Endodermal cell (in vitro differentiated cells): ENCODE measurements at places on chromosomes 3 and 15. TPM values are rescaled to one million over a fixed set of nuclear protein-coding genes. Genes with fewer than 3 reads are reported as not detected.

- H3K4me3 ChIP-seq: no peak overlapping the region
- no peak for DNase-seq
- no peaks in the 10 kb centered on the region for H3K4me1 ChIP-seq
- H3K27ac ChIP-seq: no peak overlapping the region
Measured at GRCh38 chr3:187695449-187695848, 6.9 kb downstream of the RTP2 start.

DNA sequence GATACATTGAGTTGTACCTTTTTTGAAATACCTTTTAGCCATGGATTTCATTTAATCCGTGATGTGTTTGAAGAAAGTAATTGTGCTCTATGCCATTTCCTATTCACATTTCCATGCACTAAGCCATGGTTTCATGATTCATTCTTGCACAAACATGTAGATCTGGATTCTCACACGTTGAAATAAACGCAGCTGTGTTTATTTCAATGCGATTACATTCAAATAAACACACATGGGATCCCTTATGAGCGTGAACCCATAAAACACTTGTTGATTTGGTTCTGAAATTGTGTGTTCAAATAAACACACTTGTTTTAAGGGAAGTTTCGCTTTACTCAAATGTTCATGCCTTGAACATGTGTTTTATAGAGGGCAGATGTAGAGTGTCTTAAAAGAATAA is 39.2 kb downstream of the BBX start:
- no peak overlapping the region for H3K27ac ChIP-seq
- no peaks in the 10 kb centered on the region for H3K4me1 ChIP-seq
- no peaks in the 10 kb centered on the region for H3K36me3 ChIP-seq
- H3K4me3 ChIP-seq: no peak overlapping the region
- no peak for DNase-seq

DNA sequence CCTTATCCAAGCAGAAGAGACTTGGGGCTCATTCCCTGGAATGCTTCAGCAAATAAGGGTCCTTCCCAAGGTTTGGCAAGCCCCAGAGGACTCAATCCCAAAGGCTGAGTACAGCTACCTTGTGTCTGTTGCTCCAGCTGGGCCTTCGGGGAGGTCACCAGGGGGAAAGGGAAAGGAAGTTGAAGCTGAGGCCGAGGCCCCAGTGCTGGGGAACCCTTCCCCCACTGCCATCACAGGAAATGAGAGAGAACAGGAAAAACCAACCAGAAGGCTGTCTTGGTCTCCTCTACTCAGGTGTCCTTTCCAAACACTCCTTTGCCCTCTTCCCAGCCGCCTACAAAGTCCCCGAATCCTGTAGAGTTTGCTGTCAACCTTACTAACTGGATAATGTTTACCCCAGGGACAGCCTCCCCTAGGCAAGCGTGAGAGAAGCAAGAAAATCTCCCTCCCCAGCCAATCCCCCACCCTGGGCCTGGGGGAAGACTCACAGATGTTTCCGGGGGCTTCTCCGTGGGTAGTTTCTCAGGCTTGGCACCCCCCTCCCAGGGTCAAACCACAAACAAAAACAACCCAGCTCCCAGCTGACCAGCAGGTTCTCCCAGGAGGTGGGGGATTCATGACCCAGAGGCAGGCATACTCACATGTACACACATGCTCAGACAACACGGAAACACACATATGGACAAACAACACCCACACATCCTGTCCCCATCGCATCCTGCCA is 5.5 kb downstream of the CSRNP1 start:
- H3K4me3 ChIP-seq: no peak overlapping the region
- H3K27ac ChIP-seq: no peak overlapping the region
- H3K27me3 ChIP-seq: no peaks in the 10 kb centered on the region
- peaks cover 49% of the 10 kb centered on the region for H3K36me3 ChIP-seq
- DNase-seq: peak; percentile 72
- H3K4me1 ChIP-seq: peaks cover 34% of the 10 kb centered on the region

GRCh38 chr3:101253396-101253795 is 67.0 kb downstream of the IMPG2 start:
- H3K27ac ChIP-seq: no peak overlapping the region
- H3K4me3 ChIP-seq: no peak overlapping the region
- DNase-seq: no peak
- peaks cover 46% of the 10 kb centered on the region for H3K27me3 ChIP-seq
- peaks cover 4% of the 10 kb centered on the region for H3K4me1 ChIP-seq

DNA sequence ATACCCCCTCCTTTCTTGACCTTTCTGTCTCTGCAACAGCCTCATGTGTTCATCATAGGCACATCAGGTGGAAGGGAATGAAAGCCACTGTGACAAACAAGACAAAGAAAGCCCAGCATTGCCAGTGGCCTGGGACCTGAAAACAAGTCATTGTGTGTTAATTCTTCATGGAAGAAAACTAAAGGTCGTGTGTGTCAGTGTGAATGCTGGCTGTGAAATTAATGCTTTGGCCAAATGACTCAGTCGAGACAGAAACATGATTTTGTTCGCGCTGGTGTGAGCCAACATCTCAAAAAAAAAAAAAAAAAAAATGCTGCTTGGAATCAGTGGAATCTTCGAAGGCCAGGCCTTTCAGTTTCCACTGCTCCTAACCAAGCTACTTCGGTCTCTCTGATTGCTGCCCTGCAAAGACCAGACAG is 386.5 kb upstream of the PROK2 start:
- H3K4me3 ChIP-seq: no peak overlapping the region
- H3K36me3 ChIP-seq: no peaks in the 10 kb centered on the region
- DNase-seq: no peak
- no peak overlapping the region for H3K27ac ChIP-seq
- H3K27me3 ChIP-seq: no peaks in the 10 kb centered on the region
- H3K4me1 ChIP-seq: no peaks in the 10 kb centered on the region

GRCh38 chr3:152403632-152404066 is 134.9 kb downstream of the MBNL1 start:
- H3K27me3 ChIP-seq: no peaks in the 10 kb centered on the region
- DNase-seq: no peak
- H3K27ac ChIP-seq: no peak overlapping the region
- H3K4me3 ChIP-seq: no peak overlapping the region
- H3K36me3 ChIP-seq: no peaks in the 10 kb centered on the region

DNA sequence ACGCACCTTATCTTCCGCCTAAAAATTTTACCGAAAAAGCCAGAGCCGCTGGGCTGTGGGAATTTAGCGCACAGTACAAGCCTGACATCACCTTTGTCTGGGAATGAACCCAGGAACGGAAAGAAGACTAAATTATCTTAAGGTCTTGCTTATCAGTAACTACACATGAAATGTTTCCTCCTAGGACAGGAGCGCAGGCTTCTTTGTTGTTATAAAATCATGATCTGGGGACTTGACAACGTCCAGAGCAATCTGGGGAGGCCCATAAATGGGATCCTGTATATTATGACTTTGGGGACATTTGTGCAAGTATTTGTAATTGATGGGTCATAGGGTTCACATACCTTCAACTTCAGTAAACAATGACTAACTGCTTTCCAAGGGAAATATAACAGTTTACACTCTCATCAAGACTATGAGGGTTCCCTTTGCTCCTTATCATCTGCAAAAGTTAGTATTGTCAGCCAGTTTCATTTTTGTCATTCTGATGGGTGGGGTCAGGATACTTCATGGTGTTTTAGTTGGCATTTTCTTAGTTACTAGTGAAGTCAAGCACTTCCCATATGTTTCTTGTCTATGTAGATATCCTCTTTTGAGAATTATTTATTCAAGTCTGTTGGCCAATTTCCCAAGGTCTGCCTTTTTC is 213.9 kb upstream of the PFN2 start:
- no peak for DNase-seq
- no peaks in the 10 kb centered on the region for H3K36me3 ChIP-seq
- H3K27me3 ChIP-seq: no peaks in the 10 kb centered on the region
- no peaks in the 10 kb centered on the region for H3K4me1 ChIP-seq
- H3K27ac ChIP-seq: no peak overlapping the region
- no peak overlapping the region for H3K4me3 ChIP-seq

Gene EAF2
- 2.4 and 3.5 TPM in 2 replicates for total RNA-seq

Gene SCAANT1
- not detected in 3 replicates for total RNA-seq

GRCh38 chr15:39336926-39337325 is 244.0 kb upstream of the THBS1 start:
- no peaks in the 10 kb centered on the region for H3K27me3 ChIP-seq
- no peak overlapping the region for H3K27ac ChIP-seq

- H3K27me3 ChIP-seq: peaks cover 25% of the 10 kb centered on the region
- DNase-seq: no peak
- peaks cover 4% of the 10 kb centered on the region for H3K4me1 ChIP-seq
- H3K4me3 ChIP-seq: no peak overlapping the region
- no peaks in the 10 kb centered on the region for H3K36me3 ChIP-seq
- no peak overlapping the region for H3K27ac ChIP-seq
Measured at GRCh38 chr3:111690242-111690641, 95.1 kb upstream of the ZBED2 start.

- H3K27ac ChIP-seq: no peak overlapping the region
- H3K27me3 ChIP-seq: peaks cover 57% of the 10 kb centered on the region
- DNase-seq: no peak
- H3K4me1 ChIP-seq: no peaks in the 10 kb centered on the region
- H3K36me3 ChIP-seq: no peaks in the 10 kb centered on the region
- H3K4me3 ChIP-seq: no peak overlapping the region
Measured at GRCh38 chr15:74960995-74961588, 4.5 kb upstream of the RPP25 start.

GRCh38 chr3:193971261-193971751 is 164.6 kb upstream of the HES1 start:
- H3K36me3 ChIP-seq: no peaks in the 10 kb centered on the region
- DNase-seq: no peak
- H3K4me1 ChIP-seq: peaks cover 24% of the 10 kb centered on the region
- H3K27me3 ChIP-seq: no peaks in the 10 kb centered on the region
- no peak overlapping the region for H3K27ac ChIP-seq

Gene KNG1
- total RNA-seq: not detected in 3 replicates

DNA sequence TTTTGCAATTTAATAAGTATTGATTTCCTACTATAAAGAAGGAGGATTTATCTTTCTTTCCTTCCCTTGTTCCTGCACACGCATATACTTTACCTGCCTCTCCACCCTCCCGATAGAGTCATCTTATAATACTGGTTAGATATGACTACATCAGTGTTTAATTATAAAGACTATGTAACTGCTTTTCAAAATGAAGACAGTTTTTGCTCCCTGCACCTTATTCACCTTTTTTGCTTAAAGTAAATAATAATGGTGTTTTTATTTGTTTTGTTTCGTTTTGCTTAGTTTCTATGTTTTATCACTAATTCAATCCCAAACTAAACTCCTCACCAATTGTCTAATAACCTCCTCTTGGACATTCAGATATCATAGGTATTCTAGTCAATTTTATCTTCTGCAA is 101.9 kb upstream of the RORA start:
- no peaks in the 10 kb centered on the region for H3K27me3 ChIP-seq
- no peak overlapping the region for H3K4me3 ChIP-seq
- no peaks in the 10 kb centered on the region for H3K4me1 ChIP-seq
- no peak for DNase-seq
- H3K27ac ChIP-seq: no peak overlapping the region

Gene GABRG3
- 0.25 and 0.48 TPM in 2 replicates for total RNA-seq

DNA sequence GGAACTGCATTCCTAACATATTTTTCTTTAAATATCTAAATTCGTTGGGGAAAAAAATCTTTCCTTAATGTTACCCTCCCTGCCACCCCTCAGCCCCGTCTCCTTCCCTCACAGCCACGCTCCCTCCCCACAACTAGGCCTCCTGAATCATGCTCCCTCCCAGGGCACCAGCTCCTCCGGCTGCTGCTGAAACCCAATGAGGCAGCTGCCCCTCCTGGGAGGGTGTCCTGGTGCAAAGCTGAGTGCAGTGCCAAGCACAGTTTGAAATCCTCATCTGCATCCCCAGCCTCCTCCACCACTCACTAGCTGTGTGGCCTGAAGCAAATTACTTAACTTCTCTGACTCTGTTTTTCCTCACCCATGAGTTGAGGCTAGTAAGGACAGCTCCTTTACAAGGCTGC is 2.7 kb upstream of the NR2E3 start:
- DNase-seq: peak; percentile 68
- H3K36me3 ChIP-seq: no peaks in the 10 kb centered on the region
- no peaks in the 10 kb centered on the region for H3K27me3 ChIP-seq
- H3K4me3 ChIP-seq: no peak overlapping the region
- H3K4me1 ChIP-seq: peaks cover 14% of the 10 kb centered on the region
- no peak overlapping the region for H3K27ac ChIP-seq

Gene FBLN2
- 78.3 and 86.1 TPM in 2 replicates for total RNA-seq

GRCh38 chr3:140552898-140553297 is 125.0 kb upstream of the TRIM42 start:
- no peak for DNase-seq
- no peaks in the 10 kb centered on the region for H3K4me1 ChIP-seq
- H3K36me3 ChIP-seq: no peaks in the 10 kb centered on the region
- H3K4me3 ChIP-seq: no peak overlapping the region
- no peak overlapping the region for H3K27ac ChIP-seq

GRCh38 chr3:174488527-174488926 is 370.6 kb upstream of the NAALADL2 start:
- no peaks in the 10 kb centered on the region for H3K36me3 ChIP-seq
- H3K4me1 ChIP-seq: no peaks in the 10 kb centered on the region
- H3K4me3 ChIP-seq: no peak overlapping the region
- no peak overlapping the region for H3K27ac ChIP-seq
- peaks cover 6% of the 10 kb centered on the region for H3K27me3 ChIP-seq

Gene SCN5A
- 2.0 to 4.5 TPM (median 3.3 TPM) in 3 replicates for total RNA-seq

DNA sequence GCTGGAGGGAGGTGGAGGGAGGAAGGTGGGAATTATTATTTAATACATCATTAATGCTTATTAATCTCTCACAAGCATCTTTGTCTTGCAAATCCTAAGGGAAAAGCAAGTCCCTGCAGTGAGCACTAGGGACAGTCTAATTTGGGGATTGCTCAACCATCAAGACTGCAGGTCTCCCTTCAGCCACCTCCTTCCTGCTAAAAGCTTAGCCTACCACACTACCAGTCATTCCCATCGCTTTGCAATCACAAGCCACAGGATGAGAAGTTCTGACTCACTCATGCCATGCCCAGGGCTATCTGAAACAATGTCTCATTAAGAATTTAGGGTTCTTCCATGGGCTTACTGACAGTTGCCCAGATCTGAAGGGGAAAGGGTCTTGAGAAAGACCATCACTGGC is 51.0 kb upstream of the EIF1B start:
- peak; percentile 57 for DNase-seq
- no peak overlapping the region for H3K27ac ChIP-seq
- H3K4me3 ChIP-seq: no peak overlapping the region

Gene ACP3
- total RNA-seq: 15.3 and 17.0 TPM in 2 replicates
